Brain (organoid and tissue), 16 donors: ENCODE measurements at places on chromosomes 7 and 10. TPM values are rescaled to one million over a fixed set of nuclear protein-coding genes. Genes with fewer than 3 reads are reported as not detected.

NUDT1 gene
- 82.3 TPM for polyA plus RNA-seq

COL13A1 gene
- 0.46 TPM for polyA plus RNA-seq

PRR15 gene
- polyA plus RNA-seq = 0.19 TPM

C10orf67 gene
- polyA plus RNA-seq = 0.27 TPM

BTBD16 gene
- 0.97 TPM for polyA plus RNA-seq

FGFR2 gene
- 88.5 TPM for polyA plus RNA-seq

HSPB1 gene
- polyA plus RNA-seq = 404 TPM

CFAP69 gene
- not detected for polyA plus RNA-seq

OR2A1 gene
- polyA plus RNA-seq = not detected

TLX1 gene
- polyA plus RNA-seq = not detected

BLVRA gene
- 12.1 TPM for polyA plus RNA-seq

TAS2R4 gene
- polyA plus RNA-seq = 0.17 TPM
